Activated CD8-positive, alpha-beta memory T cell treated with anti-CD3 and anti-CD28 coated beads, Interleukin-2, amount 10 ng/mL, durations not matched to agents 7 days and 5 days (primary cell): ENCODE measurements at places on chromosomes 2 and 18. TPM values are rescaled to one million over a fixed set of nuclear protein-coding genes. Genes with fewer than 3 reads are reported as not detected.
A peak's percentile ranks its signal among the peaks of the same experiment; 100 is the strongest.

The REG1B gene
- not detected for total RNA-seq

DNA sequence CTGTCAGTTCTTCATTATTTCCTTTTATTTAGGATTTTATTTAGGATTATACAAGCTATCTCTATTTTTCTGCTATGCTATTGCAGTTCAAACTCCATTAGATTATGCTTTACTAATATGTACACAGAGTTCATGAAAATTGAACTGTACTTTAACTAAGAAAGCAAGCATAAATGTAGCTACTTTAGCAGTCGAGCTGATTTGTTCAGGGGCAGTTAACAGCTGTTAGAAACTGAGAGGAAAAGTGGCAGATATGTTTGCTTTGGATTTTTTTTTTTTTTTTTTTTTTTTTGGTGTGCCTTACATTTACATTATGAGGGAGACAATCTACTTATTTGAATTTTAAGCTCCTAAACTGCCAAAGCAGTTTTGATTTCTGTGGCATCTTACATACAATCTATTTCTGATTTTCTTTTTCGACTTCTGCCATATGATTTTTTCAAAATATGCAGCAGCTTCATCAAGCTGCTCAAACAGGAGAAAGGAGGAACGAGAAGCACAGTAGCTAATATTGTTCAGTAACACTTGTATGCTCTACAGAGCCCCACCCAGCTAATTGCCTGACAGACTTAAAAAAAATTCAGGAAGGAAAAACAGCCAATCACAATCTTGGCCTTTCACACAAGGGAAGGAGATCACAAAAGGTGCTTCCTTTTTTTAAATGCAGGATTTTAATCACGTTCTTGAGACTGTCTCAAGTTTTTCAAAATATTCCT lies 233.4 kb upstream of the SIX3 start:
- DNase-seq, result no peak

DNA sequence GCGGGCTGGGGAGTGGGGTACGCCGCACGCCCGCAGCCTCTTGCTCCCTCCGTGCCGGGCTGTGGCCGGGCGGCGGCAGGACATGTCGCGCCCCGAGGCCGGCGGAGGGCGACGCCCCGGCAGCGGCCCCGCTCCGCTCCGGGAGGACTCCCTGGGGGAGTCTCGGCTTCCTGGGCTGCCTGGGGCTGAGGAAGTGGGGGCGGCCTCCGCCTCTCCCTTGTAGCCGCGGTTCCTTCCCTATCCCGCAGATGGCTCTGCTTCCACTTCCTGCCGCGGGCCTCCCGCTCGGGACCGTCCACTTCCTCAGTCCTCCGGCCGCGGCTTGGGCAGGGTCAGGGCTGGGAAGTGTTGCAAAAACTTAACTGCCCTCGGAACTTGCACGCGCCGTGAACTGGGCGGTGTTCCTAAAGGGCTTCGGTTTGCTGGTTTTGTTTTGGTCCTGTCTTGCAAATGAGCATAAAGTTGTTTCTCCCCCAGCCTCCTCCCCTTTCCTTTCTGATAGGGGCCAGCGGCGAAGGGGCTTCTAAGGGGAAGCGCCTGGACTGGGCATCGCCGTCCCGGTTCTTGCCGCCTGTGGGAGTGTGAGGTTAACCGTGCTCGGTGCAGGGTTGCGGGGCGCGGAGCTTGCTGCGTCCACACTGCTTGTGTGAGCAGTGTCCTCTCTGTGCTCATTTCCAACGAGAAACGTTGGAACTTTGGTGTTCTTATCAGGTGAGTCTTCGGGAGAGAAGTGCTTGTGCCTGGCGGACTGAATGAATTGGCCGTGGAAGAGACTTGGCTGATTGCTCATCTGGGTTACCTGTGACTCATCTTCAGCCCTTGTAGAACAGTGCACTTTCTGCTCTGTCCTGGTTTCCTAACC lies 600 bp downstream of the RALB start:
- peak; percentile 65 for DNase-seq

DNA sequence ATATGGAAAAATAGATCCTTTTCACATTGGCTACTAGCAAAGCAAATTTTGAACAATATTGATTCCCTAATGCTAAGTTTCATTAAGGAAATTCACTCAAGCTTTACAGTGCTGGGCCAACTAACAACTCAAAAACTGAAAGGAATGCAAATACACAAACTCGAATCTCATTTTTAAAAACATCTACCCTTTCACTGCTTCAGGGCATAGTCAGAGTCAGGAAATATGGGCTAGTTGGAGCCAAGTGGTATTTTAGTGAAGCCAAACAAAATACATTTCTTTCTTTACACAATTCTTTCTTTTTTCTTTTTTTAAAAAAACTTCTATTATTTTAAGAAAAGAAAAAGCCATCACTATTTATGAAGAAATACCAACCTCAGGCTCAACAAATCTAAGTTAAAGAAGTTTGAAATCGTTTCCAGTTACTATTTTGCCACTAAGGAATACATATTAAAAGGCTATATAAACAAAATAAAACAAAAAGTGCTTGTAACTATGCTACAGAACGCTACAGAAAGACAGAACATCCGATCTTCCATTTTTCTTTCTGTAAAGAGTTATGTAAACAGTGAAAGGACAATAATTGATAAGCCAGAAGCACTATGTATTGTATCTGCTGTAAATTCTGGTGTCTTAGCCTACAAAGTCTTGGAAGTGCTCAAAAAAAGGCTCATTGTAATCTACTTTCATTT lies 113.6 kb upstream of the STK17B start:
- DNase-seq, result no peak

- DNase-seq, result no peak
These were observed 136.7 kb downstream of the DDX1 start for GRCh38 chr2:15728245-15728938.

DNA sequence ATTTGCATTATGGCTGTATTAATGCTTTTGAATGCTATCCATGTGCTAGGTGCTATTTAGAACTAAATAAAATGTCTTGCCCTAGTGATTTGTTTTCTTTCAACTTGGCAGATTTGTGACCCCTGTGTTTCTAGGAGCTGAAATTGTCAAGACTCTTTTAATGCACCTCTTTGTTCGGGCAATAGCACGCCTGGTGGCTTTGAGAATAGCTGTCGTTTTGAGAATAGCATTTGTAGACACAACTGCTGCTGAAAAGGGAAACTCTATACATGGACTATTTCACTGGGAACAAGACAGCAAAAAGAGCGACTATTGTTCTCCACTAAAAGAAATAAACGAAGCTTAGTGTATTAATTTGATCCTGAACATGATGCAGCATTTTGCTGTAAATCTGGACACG lies 352.1 kb upstream of the ZNF521 start:
- DNase-seq, result no peak

DNA sequence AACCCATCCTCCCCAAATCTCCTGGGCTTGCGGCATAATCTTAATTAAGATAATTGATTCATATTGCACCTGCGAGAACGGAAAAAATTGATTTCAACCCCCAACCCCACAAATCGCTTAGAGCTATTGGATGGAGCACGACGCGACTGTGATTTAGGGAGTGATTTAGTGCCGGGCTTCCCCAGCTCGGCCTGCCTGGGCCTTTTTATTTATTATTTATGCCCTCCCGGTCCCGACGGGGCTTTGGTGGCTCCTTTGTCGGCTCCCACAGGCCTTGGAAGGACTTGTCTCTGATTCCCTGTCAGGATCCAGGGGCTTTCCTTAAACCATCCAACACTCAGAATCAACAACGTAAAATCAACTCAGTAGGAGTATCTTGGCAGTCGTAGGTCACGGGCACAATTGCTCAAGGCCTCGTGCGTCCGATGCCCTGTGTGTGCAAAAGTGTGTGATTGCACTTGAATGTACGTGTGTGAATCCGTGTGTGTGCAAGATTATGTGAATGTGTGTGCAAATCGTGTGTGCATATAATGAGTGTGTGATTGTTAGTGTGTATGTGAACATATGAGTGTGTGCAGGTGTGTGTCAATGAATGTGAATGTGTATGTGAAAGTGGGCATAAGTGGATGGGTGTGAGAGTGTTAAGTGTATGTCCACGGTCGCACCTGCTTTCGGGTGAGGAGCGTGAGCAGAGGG lies 4.3 kb upstream of the NEUROD1 start:
- no peak for DNase-seq

The PSMA8 gene
- total RNA-seq, result 1.1 TPM

The ANKRD36C gene
- 132 TPM for total RNA-seq

DNA sequence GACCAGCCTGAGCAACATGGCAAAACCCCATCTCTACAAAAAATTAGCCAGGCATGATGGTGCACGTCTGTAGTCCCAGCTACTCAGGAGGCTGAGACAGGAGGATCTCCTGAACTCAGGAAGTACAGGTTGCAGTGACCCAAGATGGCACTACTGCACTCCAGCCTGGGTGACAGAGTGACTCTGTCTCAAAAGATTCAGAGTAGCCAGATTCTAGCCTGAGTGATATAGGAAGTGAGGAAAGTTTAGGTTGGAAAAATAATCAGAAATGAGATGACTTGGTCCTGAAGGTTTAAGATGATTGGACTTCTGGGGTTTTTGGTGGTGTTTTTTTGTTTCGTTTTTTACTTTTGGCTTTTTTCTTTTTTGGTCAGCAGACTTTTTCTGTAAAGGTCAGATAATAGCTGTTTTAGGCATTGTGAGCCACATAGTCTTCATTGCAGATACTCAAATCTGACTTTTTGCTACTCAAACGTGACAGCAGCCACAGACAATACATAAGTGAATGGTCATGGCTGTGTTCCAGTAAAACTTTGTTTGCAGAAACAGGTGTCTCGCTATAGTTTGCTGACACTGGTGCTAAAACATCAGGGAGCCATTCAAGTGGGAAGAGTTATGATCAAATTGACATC lies 104.1 kb upstream of the UBXN4 start:
- no peak for DNase-seq

The SLC23A3 gene
- 2.6 TPM for total RNA-seq

The RBKS gene
- total RNA-seq, result 2.6 TPM

DNA sequence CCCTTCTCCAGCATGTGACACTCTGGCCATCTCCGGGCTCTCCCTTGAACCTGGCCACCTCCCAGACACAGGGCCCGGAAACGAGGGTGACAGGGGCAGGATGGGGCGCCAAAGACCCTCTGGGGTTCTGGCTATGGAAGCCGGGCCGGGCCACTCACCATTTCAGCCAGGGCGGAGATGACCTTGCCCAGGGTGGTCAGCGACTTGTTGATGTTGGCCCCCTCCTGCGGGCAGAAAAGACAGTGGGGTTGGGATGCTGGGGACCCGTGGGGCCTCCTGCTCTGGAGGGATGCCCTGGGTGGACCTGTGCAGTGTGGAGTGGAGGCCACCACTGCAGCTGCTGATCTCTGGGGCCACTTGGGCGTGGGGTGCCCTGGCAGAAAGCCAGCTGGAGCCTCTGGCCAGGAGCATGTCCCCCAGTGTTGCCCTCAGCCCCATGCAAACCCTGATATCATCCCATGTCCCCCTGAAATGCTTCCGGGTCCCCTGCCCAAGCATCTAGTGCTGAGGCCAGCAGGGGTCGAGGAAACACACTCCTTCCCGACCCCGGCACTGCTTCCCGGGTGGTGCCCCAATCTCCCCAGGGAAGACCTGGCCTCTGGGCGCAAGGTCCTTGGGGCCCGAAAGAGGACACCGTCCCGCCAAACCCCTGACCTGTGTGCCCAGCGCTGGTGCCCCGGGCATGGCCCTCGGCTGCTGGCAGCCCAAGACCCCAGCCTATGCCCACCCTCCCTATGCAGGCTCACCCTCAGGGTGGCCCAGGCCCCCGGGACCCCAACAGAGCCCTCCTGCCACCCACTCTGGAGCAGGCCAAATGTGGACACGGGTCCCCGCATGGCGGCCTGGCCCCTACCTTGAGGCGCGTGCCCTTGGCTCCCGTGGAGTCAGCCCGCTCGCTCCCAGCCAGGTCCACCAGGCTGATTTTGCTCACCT lies 36.9 kb downstream of the KIF1A start:
- DNase-seq, result no peak

The SLC5A7 gene
- total RNA-seq, result not detected

DNA sequence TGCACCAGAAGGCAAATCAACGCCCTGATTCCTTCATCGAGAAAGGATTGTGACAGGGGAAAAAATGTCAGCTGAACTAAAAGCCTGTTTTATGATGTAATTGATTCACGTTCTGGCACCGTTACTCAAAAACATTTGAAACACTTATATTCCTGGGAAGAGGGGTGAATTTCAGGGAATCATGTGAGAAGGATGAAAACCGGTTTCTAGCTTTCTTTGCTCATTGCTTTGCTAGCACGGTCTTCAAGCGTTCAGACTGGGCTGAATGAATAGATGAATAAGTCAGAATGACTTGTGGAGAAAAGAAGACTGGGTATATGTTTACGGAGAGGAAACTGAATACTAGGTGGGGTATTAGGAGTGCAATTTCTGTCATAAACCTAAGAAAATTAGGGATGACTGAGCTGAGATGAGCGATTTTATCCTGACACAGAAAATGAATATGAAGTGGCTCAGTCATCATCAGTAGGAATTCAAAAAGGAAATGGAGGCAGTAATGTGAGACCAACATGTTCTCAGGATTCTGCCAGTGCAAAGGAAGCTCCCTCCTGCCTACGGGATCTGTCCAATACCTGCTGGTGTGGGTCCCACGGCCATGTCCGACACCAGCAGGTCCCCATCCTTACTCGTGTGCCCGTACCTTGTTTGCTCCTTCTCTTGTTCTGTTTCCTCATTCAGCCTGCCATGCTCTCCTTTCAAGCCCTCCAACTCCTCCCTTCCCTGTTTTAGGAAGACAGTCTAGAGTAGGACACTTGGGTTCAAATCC lies 124.7 kb upstream of the ARL5A start:
- no peak for DNase-seq

- no peak for DNase-seq
These were observed 371.7 kb downstream of the PIK3C3 start for GRCh38 chr18:42326752-42327151.

The RBFA gene
- total RNA-seq, result 28.6 TPM
